Right forelimb (tissue), 1 donor: ENCODE measurements at places on chromosomes 13 and 19.
A peak's percentile ranks its signal among the peaks of the same experiment; 100 is the strongest.

DNA sequence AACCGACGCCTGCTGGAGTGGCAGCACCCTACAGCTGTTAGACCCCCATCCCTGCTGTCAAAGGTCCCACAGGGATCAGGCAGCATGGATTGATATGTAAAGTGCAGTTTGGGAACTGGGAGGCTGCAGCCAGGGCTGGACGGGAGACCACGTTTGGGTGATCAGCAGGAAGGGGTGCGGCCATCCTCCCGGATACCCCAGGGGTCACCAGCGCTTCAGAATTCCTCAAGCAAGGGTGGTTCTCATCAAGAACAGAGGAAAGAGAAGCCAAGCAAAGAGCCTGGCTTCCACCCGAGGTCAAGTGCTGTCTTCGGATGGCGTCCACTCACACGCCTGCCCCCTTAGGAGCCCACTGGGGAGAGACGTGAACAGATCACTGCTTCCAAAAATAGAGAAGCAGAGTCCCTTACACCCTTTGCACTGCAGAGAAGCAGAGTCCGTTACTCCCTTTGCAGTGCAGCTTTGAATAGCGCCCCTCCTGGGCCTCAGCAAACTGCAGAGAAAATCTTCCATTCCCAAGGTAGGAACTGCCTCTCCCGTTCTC is 35.5 kb downstream of the DHRS12 start:
- DNase-seq: no peak

- no peak for DNase-seq
Observed at GRCh38 chr19:4369109-4369887, 25.9 kb downstream of the MPND start.

GRCh38 chr13:29143847-29144246 is 323.7 kb downstream of the MTUS2 start:
- no peak for DNase-seq

DNA sequence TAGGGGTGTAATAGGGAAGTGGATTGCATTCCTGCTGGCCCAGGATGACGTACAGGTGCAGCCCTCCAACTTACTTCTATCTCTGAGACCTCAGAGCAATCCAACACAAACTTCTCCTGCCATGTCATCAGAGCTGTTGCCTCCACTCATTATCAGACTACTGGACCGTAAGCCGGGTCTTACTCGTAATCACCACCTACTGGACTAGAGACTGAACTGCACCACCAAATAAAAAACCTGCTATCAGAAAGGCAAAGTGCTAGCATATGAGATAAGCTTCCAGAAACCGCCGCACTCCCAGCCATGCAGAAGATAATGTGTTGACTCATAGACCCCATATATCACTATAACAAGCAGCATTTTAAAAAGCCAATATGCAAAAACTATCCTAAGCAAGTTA is 102.0 kb downstream of the SLITRK1 start:
- no peak for DNase-seq

- no peak for DNase-seq
Observed at GRCh38 chr13:95020298-95020987, 280.8 kb downstream of the ABCC4 start.

GRCh38 chr19:1825909-1826556 is 14.0 kb upstream of the ATP8B3 start:
- peak; percentile 87 for DNase-seq

- DNase-seq: no peak
Observed at GRCh38 chr19:15115762-15116615, 8.8 kb downstream of the SYDE1 start.

GRCh38 chr19:54459282-54460229 is 4.0 kb downstream of the LENG9 start:
- no peak for DNase-seq
